ENCODE measurements at places on chromosomes 16 and 17.

GRCh38 chr17:2688351-2689342 is 22.9 kb downstream of the CLUH start:
- no peak for DNase-seq

- no peak for DNase-seq
These were observed 19.5 kb downstream of the TNFRSF13B start for GRCh38 chr17:16952401-16952800.

GRCh38 chr17:80559825-80560251 is 15.2 kb downstream of the RPTOR start:
- no peak for DNase-seq

DNA sequence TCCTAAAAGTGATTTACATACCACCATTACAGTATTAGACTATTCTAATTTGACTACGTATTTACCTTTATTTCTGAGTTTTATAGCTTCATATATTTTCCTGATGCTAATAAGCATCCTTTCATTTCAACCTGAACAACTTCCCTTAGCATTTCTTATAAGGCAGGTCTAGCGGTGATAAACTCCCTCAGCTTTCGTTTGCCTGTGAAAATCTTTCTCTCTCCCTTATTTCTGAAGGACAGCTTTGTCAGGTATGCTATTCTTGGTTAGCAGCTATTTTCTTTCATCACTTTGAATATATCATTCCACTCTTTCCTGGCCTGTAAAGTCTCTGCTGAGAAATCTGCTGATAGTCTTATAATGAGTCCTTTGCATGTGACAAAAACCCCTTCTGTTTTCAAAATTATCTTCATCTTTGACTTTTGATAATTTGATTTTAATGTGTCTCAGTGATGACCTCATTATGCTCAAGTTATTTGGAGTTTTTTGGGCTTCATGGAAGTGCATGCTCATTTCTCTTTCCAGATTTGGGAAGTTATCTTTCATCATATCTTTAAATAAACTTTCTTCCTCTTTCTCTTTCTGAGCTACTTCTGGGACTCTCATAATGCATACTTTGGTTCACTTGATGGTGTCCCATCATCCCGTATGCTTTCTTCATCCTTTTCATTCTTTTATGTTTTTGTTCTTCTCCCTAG is 285.4 kb upstream of the PMFBP1 start:
- DNase-seq = no peak

Measured in NCI-H1417 treated with DMSO at 0.1 percent for 48 hours (cell line).